ENCODE measurements at places on chromosomes 13 and 19. TPM values are rescaled to one million over a fixed set of nuclear protein-coding genes. Genes with fewer than 3 reads are reported as not detected.

GRCh38 chr13:97853550-97853949 is 99.9 kb upstream of the IPO5 start:
- DNase-seq = no peak

Gene FCHO1
- total RNA-seq = 0.75 TPM

DNA sequence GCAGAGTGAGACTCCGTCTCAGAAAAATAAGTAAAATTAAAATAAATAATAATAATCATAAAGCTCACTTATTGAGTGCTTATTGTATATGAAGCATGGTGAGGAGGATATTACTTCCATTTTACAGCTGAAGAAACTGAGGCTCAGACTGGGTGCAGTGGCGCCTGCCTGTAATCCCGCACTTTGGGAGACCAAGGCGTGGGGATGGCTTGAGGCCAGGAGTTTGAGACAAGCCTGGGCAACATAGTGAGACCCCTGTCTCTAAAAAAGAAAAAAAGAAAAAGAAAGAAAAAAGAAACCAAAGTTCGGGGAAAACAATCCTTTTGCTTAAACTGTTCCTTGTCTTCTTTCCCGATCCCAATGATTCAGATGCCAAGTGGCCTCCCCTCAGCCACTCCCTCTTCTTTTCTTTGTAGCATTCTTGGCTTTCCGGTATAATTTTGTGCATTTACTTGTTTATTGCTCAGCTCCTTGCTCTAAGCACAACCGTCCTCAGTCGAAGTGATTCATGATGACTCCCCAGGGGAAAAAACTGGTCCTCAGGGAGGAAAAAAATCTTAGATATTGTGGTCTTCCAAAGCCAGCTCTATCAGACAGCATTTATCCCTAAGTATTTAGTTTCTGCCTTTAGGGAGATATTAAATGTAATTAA is 965 bp upstream of the EIF3G start:
- no peak for DNase-seq

DNA sequence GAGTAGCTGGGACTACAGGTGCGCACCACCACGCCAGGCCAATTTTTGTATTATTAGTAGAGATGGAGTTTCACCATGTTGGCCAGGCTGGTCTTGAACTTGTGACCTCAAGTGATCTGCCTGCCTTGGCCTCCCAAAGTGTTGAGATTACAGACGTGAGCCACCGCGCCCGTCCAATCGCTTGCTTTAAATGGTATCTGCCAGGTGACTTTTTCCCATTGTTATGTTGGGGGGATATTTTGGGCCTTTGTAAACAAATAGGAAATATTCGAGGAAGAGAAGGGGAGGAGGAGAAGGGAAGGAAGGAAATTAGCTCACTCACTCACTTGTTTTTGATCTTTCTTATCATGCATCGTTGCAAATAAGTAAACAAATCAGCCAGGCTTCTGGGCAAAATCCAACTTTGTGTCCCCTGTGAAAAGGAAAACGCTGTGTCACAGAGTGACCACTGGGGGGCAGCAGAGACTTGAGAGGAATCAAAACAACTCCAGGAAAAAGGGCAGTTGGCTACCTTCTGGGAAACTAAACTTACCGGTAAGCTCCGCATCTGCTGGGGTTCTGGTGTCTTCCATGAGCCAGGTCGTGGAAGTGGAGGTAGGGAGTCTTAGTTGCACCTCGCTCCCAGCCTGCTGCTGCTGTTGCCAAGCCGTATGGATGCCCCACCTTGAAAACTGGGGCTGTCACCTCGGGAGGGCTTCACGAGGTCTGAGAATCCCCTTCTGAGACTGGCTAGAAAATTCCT is 9.3 kb upstream of the RANBP3 start:
- peak; percentile 71 for DNase-seq

- DNase-seq = peak; percentile 94
These were observed 2.6 kb upstream of the WIZ start for GRCh38 chr19:15452111-15453047.

- no peak for DNase-seq
These were observed 9.7 kb downstream of the MBNL2 start for GRCh38 chr13:97231829-97232196.

Gene PRR12
- total RNA-seq = 12.6 TPM

All from Right ventricle myocardium superior (tissue), 1 donor.